ENCODE measurements at places on chromosomes 6 and 20.
A peak's percentile ranks its signal among the peaks of the same experiment; 100 is the strongest.

DNA sequence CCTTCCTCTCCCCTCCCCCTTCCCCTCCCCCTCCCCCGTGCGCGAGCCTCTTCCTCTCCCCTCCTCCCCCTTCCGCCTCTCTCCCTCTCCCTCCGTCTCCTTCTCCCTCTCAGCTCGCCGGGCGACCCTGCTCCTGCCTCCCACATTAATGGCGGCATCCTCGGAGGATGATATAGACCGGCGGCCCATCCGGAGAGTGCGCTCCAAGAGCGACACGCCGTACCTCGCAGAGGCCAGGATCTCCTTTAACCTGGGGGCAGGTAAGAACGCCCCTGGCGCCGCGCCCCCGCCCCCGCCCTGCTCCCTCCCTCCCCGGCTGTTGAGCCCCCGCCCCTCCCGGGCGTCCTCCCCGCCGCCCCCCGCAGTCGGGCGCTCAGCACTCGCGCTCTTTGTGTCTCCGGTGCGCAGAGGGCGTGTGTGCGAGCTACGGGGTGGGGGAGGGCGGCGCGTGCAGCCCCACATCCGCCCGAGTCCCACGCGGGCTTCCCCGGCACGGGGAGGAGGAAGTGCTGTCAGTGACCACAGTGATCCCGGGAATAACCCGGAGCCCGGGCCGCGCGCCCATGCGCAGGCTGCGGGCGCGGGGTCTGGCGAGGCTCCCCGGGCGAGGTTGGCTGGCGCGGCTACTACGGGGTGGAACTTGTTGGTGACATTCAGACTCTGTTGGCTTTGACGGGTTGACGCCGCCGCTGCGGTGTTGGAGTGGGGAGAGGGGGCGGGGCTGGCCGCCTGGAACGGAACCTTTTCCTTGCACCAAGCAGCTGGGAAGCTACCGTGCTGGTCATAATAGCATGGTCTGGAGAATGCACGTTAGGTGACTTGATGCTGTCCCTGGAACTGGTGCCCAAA is 33.2 kb downstream of the PHACTR1 start:
- no peak for DNase-seq

- peak; percentile 66 for DNase-seq
These were observed 242.9 kb downstream of the CDC5L start for GRCh38 chr6:44630125-44631028.

DNA sequence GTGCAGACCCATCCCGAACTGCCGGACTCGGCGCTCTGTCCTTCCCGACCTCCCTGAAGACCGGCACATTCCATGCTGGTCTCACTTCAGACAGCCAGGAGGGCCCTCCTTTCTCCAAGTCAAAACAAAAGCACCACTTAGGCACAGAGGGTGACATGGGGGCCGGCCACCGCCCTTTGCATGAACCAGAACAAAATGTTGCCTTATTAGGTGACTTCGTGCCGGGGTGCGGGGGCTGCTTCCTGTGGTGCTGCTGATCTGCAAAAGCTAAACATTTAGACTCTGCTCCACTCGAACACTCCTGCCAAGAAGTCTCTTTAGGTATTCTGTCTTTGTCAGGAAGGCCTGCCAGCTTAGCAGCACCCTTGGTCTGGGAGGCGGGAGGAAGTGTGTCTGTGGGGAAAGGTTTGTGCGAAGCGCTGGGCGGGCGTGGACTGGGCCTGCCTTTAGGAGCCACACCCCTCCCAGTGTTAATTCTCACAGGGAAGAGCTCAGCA is 133.8 kb downstream of the SMOC2 start:
- DNase-seq = no peak

DNA sequence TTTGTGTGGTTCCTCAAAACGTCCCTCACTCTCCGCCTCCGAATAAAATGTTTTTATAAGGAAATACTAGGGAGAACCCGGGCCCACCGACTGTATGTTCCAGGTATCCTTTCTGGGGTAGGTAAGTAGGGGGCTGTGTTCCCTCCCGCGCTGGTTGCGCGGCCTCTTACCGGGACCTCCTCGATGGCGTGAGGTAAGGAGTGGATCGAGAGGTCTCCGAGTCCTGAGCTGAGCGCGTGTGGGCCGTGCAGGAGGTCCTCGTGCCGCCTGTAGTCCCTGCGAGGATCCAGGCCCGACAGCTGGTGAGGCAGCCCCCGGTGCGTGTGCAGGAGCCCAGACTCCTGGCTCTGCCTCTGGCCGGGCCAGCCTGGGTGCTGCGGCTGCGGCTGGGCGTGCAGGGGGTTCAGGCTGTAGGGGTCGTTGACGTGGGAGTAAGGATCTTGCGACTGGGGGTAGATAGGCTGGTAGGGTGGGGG is 5.1 kb downstream of the TFAP2A start:
- DNase-seq = no peak

GRCh38 chr20:37393863-37394542 is 48.1 kb downstream of the SRC start:
- DNase-seq = no peak

- no peak for DNase-seq
These were observed 15.3 kb downstream of the TNFAIP3 start for GRCh38 chr6:137882225-137882961.
